ENCODE measurements at places on chromosomes 3 and 15.

GRCh38 chr15:98071786-98072185, 111.3 kb downstream of the ARRDC4 start:
- DNase-seq, result no peak

DNA sequence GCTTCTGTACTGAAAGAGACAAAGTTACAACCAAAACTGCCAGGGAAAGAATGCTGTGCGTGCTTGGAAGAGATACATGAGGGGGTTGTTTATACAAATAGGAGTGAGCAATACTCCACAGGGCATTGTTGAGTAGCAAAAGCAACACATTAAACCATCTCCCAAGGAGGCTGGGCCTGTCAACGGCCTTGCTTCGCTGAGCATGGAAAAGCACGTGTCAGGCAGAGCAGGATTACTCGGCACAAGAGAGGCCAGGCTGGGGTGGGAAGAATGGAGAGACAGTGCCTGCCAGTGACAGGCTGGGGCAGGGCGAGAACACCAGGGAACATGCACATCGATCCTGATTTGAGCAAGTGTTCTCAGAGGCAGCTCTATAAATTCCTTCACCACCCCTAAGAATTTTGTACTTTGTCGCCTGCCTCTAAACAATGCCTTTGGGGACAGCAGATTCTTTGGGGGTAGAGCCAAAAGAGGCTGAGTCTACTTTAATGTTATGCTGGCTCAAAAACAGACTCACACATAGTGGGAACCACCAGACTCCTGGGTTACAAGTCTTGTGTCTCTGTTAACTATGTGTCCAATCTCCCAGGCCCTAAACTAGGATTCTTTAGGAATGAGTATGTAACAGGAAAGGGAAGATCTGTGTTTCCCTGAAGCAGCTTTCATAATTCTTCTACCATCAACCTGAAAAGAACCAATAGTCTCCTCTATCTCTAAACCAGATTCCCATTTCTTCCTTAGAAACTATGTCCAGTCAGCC, 67.2 kb downstream of the LIPC start:
- DNase-seq, result no peak

DNA sequence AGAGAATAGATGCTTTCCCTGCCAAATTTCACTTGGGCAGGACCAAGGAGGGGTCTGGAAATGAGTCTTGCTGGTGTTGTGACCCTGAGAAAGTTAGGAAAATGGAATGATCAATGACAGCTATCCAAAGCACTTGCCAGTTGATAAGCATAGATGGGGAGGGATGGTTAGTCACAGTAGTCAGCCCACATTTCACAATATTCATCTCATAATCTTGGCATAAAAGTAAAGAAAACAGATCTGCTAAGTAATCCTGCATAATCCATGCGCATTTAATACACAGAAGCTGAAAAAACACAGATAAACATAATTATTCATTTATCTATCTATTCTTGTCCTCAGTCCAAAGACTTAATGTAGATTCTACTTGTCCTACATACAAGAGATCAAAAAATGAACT, 184.1 kb downstream of the ZIC4 start:
- DNase-seq, result no peak

- no peak for DNase-seq
These were observed 43.2 kb downstream of the SRGAP3 start for GRCh38 chr3:9206287-9206686.

- no peak for DNase-seq
These were observed 59.5 kb upstream of the TIPARP start for GRCh38 chr3:156614642-156615511.

- no peak for DNase-seq
These were observed 236.1 kb downstream of the NEK10 start for GRCh38 chr3:27133060-27133459.

- no peak for DNase-seq
These were observed 24.2 kb upstream of the LRRC34 start for GRCh38 chr3:169836942-169837275.

DNA sequence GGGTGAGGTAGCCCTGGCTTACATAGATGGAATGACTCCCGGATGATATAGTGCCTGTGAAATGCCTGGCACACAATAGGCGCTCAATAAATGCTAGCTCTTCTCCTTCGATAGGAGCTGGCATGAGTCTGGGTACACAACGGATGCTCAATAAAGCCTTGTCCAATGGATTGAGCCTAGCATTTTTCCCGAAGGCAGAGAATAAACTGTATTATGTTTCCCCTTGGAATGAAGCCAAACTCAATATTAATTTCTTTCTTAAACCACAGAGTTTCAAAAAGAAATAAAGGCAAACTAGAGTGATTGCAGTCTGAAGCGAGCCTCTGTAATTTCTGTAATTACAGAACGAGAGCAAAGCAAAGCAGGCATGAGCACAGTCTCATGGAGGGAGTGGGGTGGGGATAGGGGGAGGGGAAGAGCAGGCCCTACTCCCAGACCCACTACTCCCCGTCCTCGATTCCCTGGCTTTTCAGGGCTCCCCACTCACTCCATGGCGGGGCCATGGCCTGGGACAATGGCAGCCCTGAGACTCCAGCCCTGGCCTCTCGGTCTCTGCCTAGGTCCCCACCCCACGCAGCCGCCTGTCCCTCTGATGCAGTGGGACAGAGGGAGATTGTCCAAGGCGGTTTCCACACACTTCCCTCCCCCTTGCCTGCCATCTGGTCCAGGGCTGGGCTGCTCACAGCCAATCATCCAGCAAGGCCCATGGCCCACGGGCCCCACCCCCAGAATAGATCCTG, 18.0 kb downstream of the SLC6A1 start:
- DNase-seq, result no peak

- no peak for DNase-seq
These were observed 44.4 kb downstream of the EPHB1 start for GRCh38 chr3:134839422-134839821.

GRCh38 chr3:130111185-130111864, 29.7 kb downstream of the ALG1L2 start:
- peak; percentile 92 for DNase-seq

- DNase-seq, result no peak
These were observed 41.9 kb upstream of the PLXND1 start for GRCh38 chr3:129648391-129648790.

GRCh38 chr3:47495111-47495510, 18.4 kb downstream of the ELP6 start:
- DNase-seq, result no peak

- no peak for DNase-seq
These were observed 65.5 kb downstream of the MEF2A start for GRCh38 chr15:99631255-99631654.

DNA sequence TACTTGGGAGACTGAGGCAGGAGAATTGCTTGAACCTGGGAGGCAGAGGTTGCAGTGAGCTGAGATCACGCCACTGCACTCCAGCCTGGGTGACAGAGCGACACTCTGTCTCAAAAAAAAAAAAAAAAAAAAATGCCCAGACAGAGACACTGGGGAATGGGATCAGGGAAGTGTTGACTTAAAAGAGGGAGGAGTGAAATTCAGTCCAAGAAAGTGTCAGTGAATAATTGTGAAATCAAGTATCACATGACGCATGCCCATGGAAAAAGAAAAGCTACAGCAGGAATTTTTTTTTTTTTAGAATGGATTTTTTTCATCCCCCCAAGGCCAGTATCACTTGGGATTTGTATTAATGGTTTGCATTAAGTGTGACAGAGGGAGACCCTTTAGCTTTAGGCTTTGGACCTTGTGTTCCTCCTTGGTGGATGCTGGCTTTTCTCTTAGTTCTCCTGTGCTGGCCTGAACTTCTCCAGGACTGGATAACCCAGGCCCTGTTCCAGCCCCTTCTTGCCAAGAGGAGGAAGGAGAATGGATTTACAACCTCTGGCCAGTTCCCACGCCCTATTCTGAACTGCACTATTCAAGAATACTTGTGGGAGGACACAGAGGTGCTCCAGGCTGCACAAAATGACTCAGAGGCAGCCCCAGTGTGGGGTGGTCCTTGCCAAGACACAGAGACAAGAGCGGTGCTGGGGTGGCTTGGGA, 36.7 kb upstream of the ZNF774 start:
- no peak for DNase-seq

DNA sequence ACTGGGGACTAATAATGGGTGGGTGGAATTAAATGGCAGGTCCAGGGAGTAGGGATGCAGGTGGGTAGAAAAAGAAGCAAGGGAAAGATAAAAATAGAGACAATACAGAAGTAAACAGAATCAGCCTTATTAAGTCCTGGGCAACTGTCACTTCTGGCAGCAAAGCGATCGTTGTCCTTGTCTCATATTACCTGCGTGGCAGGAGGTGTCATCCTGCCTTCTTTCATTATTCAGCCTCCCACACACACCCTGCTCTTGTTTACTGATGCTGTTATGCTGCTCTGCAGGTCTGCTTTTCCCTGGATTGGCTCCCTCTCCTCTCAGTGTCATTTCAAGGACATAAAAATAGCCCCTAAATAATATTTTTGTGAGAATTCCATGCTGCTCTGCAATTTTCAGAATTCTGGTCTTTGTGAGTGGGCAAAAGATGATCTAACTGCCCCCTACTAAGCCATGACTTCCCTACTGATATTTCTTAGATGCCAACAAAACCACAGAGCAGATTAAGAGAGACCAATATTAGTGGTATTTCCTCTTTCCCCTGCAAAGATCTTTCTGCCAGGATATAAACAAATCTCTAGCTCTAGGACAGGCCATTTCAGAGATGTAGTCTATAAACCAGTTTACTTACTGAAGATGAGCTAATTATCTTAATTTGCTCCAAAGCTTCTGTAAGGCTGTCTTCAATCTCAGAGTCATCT, 8.5 kb downstream of the VEPH1 start:
- DNase-seq, result no peak

DNA sequence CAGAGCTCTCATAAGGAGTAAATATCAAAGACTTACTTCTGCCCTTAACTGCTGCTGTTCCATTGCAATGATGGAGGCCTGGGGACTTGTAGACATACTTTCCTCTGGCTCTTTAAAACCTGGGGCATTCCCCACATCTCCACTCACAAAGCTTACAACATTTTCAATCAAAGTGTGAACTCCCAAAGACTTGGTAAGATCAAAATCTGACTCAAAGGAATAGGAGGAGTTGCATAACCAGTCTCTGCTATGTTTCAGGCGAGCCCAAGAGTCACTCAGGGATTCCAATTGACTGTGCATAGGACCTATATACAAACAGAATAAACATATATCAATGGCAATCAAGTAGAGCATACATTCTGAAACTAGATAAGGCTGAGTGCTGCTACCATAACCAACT, 101.5 kb downstream of the FBXL22 start:
- DNase-seq, result no peak

- no peak for DNase-seq
These were observed 17.4 kb downstream of the TIMP4 start for GRCh38 chr3:12141350-12141749.

GRCh38 chr15:100602823-100603393, 519 bp downstream of the ASB7 start:
- DNase-seq, result no peak

DNA sequence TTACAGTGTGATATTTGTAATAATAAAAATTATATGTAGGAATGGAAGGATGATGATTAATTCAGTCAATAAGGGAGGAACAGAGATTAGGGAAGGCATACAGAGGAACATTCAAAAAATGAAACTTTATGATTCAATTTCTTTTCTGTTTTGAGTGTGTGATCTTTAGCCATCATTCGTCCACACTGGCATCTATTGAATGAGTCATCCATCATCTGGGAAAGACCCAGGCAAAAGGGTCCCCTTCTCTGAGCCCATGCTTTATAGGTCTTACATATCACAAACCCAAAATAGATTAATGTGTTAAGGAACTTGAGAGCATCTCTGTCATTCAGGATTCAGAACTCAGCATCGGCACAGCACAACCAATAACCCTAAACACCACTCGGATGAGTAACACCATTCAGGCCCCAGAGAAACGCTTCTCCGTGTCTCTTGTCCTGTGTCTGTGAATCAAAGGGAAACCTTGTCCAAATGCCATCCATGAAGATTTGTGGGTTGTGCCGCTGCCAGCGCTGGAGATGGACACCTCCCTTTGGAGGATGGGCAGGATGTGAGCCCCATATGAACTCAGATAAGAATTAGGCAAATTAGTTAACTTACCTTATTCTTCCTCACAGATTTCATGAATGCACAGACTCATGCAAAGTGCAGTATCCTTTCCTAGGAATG, 21.7 kb upstream of the TPM1 start:
- no peak for DNase-seq

DNA sequence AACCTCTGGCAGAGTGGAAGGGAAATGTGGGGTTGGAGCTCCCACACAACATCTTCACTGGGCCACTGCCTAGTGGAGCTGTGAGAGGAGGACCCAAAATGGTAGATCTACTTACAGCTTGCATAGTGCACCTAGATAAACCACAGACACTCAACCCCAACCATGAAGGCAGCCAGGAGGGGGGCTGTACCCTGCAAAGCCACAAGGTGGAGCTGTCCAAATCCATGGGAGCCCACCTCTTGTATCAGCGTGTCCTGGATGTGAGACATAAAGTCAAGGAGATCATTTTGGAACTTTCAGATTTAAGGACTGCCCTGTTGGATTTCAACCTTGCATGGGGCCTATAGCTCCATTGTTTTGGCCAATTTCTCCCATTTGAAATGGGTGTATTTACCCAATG, 20.9 kb downstream of the TP63 start:
- DNase-seq, result no peak

DNA sequence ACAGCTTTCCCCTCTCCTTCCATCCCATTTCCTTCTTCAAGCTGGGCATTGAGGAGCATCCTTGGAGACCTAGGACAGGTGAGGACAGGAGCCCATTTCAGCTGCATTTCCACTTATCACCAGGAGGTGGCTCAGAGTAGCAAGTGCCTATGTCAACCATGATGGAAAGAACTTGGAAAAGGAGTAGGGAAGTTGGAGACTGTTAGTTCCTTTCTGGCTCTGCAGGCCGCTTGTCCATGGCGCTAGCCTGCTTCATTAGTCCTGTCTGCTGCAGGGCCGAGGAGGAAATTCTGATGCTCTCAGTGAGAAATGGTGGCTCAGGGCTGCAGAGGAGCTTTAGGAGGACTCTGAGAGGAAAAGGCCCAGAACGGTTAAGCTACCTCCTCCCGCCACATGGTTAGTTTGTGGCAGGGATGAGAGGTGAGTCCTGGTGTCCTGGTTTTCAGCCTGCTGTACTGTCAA, 7.0 kb upstream of the CD276 start:
- DNase-seq, result no peak

DNA sequence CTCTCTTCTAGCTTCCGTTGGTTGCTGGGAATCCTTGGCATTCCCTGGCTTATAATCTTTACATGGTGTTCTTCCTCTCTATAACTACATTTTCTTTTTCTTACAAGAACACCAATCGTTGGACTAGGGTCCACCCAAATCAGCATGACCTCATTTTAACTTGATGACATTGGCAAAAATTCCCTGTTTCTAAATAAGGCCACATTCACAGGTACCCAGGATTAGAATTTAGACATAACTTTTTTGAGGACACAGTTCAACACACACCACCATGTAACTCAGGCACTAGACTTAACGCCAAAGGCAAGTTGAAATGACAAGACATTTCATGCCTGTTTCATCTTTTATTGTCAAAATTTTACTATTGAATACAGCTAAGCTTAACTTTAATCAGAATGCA, 93.0 kb downstream of the NECTIN3 start:
- DNase-seq, result no peak

GRCh38 chr15:52068004-52068615, 44.5 kb downstream of the BCL2L10 start:
- DNase-seq, result no peak

- DNase-seq, result no peak
These were observed 214.4 kb downstream of the ABHD5 start for GRCh38 chr3:43905157-43905556.

Measured in NCI-H2107 (cell line).